ENCODE measurements at places on chromosomes 3 and 15.

GRCh38 chr3:88147261-88147660 lies 2.5 kb upstream of the C3orf38 start:
- H3K4me1 ChIP-seq: peaks cover 27% of the 10 kb centered on the region
- H3K4me3 ChIP-seq: no peak overlapping the region

DNA sequence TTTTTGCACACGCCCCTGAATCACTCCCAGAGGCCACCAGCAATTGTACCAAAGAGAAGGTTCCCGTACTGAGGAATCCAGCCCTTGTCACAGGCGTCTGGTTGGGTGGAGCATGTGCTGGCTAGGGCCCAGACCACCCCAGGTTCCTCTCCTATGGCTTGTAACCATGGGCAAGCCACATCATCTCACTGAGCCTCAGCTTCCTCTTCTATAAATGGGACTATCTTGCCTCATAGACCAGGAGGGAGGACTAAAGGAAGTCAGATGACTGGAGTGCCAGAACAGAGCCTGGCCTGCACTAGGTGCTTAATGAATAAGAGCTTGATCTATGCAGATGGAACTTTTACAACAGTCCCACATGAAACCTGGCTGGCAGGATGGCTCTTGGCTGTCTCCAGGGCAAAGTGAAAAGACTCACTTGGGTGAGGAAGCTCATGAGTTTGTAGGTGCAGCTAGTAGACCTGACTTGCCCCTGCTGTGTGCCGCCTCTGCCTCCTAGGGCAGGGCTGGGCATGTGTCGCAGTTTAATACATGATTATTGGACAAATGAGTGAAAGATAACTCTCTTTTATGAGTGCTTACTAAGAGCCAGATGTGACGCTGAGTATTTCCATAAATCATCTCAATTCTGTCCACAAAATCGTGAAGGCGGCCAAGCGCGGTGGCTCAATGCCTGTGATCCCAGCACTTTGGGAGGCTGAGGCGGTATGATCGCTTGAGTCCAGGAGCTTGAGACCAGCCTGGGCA lies 29.3 kb downstream of the CTSH start:
- no peak for DNase-seq
- no peak overlapping the region for H3K27ac ChIP-seq
- H3K4me3 ChIP-seq: no peak overlapping the region
- peaks cover 8% of the 10 kb centered on the region for H3K4me1 ChIP-seq

- no peak for DNase-seq
- no peaks in the 10 kb centered on the region for H3K4me1 ChIP-seq
- H3K36me3 ChIP-seq: no peaks in the 10 kb centered on the region
- no peak overlapping the region for H3K4me3 ChIP-seq
- H3K27me3 ChIP-seq: no peaks in the 10 kb centered on the region
Observed at GRCh38 chr15:27573805-27574485, 525.2 kb downstream of the OCA2 start.

GRCh38 chr3:158701420-158702065 lies 29.1 kb upstream of the LXN start:
- H3K27me3 ChIP-seq: no peaks in the 10 kb centered on the region
- no peak overlapping the region for H3K27ac ChIP-seq

GRCh38 chr3:16467393-16467792 lies 46.1 kb downstream of the RFTN1 start:
- peak overlapping the region; percentile 36 for H3K4me3 ChIP-seq
- no peaks in the 10 kb centered on the region for H3K27me3 ChIP-seq
- H3K4me1 ChIP-seq: peaks cover 59% of the 10 kb centered on the region
- peak; percentile 71 for DNase-seq
- peaks cover 38% of the 10 kb centered on the region for H3K36me3 ChIP-seq

Data from activated CD4-positive, alpha-beta memory T cell treated with anti-CD3 and anti-CD28 coated beads for 36 hours (primary cell).